Stomach (tissue), 19 donors: ENCODE measurements at places on chromosomes 7 and 10. TPM values are rescaled to one million over a fixed set of nuclear protein-coding genes. Genes with fewer than 3 reads are reported as not detected.

Gene SPDYE2B
- polyA plus RNA-seq = not detected

Gene CHN2
- polyA plus RNA-seq = 7.8 TPM

Gene ASL
- polyA plus RNA-seq = 80.3 TPM

Gene PFKP
- polyA plus RNA-seq = 62.9 TPM

Gene CALD1
- polyA plus RNA-seq = 172 TPM

Gene TMEM178B
- polyA plus RNA-seq = not detected

Gene PLAU
- 9.6 TPM for polyA plus RNA-seq

Gene CDHR3
- polyA plus RNA-seq = 2.5 TPM

Gene C7orf33
- polyA plus RNA-seq = not detected

Gene PRKAR2B
- 39.6 TPM for polyA plus RNA-seq

Gene CRHR2
- polyA plus RNA-seq = not detected

Gene ANKIB1
- 8.3 TPM for polyA plus RNA-seq

Gene SPDYE2
- polyA plus RNA-seq = not detected

Gene CFTR
- polyA plus RNA-seq = 0.44 TPM

Gene STEAP1B
- polyA plus RNA-seq = not detected

Gene MAGI2
- polyA plus RNA-seq = 1.4 TPM

Gene TRPV5
- polyA plus RNA-seq = not detected

Gene ATRNL1
- polyA plus RNA-seq = 0.28 TPM

Gene AKR1B15
- polyA plus RNA-seq = 1.8 TPM

Gene SPDYE11
- polyA plus RNA-seq = not detected

Gene STYXL1
- polyA plus RNA-seq = 45.4 TPM

Gene ZPBP
- not detected for polyA plus RNA-seq

Gene POLR2J2
- 1.4 TPM for polyA plus RNA-seq

Gene ZEB1
- 30.9 TPM for polyA plus RNA-seq

Gene PNLIPRP3
- not detected for polyA plus RNA-seq

Gene C10orf67
- polyA plus RNA-seq = not detected

Gene ACTL6B
- 0.25 TPM for polyA plus RNA-seq

Gene DNAJC9
- polyA plus RNA-seq = 11.5 TPM

Gene FGL2
- 3.2 TPM for polyA plus RNA-seq

Gene TSPAN12
- polyA plus RNA-seq = 17.5 TPM

Gene MUC3A
- polyA plus RNA-seq = 0.45 TPM
